Large intestine (tissue), 12 donors: ENCODE measurements at places on chromosomes 6 and 20. TPM values are rescaled to one million over a fixed set of nuclear protein-coding genes. Genes with fewer than 3 reads are reported as not detected.

Gene GHRH
- 0.79 TPM for polyA plus RNA-seq

Gene HSPA1B
- polyA plus RNA-seq, result 241 TPM

Gene ZBP1
- polyA plus RNA-seq, result 0.40 TPM

Gene MYMX
- polyA plus RNA-seq, result 0.13 TPM

DNA sequence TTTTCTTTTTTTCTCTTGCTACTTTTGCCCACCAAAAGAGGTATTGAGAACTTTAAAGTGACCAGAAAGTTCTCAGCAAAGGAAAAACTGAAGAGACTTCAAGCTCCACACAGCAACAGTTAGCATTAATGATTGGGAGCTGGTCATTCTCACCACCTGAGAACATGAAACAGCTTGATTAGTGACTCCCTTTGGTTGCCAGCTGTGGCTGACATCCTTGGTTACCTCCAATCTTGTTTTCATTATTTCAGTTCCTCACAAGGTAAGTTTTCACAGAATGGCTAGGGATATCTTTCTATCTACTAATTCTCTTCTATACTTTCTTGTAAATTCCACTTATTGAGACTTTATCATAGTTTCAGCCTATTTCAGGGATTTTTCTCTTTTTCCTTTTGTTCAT is 427.9 kb downstream of the QKI start:
- DNase-seq, result no peak

GRCh38 chr20:6075428-6076219 is 21.8 kb upstream of the LRRN4 start:
- peak; percentile 90 for DNase-seq

GRCh38 chr6:169266746-169267591 is 13.3 kb upstream of the THBS2 start:
- no peak for DNase-seq

DNA sequence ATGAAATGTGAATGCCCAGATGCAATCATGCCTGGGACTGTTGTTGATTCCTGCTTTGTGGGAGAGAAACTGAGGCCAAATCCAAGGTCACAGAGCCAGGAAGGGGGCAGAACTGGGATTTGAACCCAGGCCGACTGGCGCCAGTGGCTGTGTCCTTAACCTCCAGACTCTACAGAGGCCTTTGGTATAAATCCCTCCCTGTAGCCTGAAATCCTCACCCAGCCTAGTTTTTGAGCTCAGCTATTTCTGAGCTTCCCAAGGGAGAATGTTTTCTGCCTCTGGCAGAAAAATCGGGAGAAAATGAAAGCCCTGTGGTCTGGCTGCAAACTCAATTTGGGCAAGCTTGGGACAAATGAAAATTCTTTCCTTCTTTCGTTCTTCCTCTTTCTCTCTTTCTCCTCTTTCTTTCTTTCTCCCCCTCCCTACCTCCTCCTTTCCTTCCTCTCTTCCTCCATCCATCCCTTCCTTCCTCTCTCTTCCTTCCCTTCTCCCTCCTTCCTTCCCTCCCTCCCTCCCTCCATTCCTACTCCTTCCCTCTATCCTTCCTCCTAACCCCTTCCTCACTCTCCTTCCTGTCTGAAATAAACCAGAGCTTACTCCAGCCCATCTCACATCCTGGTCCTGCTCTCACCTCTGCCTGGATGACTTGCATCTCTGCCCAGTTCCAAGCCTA is 34.9 kb downstream of the SNAI1 start:
- DNase-seq, result no peak

DNA sequence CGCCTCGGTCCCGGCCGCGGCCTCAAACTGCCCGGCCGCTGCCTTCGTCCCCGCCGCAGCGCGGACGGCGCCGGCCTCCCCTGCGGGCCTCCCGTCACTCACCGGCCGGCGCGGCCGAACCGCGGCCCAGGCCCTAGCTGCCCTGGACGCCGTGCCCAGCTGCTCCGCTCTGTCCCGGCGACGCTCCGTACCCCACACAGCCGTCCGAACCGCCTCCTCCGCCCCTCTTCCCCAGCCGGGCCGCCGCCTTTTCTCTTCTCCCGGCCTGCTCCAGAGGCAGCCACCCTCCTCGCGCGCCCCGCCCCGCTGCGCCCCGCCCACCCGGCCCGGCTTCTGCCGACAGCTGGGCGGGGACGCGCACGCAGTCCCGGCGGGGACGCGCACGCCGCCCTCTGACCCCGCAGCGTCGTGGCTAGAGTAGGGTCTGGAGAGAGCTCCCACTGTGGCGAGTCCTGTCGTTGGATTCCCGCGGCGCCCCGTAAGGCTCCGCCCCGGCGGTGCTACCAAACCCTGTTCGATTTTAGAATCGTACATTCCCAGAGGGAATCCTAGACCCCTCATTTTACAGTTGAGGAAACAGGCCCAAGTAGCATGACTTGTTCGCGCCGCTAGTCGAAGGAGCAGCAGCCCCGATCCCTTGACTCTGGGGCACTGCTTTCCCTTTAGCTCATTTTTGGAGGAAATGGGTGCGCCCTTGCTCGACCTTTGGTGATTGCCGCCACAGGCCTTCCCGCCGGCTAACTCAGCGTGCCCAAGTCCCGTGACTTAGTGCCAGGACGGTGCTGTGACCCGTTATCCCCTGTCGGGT is at the start of gene FBXO30:
Gene FBXO30 (minus strand): TSS at position 295 of the 808 bp plus-strand sequence. CDS start 8,390 bp downstream, outside the sequence.
- peak; percentile 91 for DNase-seq

GRCh38 chr6:105375797-105376196 is 27.1 kb downstream of the PREP start:
- DNase-seq, result no peak

GRCh38 chr6:15892369-15892768 is 229.5 kb upstream of the DTNBP1 start:
- DNase-seq, result no peak

DNA sequence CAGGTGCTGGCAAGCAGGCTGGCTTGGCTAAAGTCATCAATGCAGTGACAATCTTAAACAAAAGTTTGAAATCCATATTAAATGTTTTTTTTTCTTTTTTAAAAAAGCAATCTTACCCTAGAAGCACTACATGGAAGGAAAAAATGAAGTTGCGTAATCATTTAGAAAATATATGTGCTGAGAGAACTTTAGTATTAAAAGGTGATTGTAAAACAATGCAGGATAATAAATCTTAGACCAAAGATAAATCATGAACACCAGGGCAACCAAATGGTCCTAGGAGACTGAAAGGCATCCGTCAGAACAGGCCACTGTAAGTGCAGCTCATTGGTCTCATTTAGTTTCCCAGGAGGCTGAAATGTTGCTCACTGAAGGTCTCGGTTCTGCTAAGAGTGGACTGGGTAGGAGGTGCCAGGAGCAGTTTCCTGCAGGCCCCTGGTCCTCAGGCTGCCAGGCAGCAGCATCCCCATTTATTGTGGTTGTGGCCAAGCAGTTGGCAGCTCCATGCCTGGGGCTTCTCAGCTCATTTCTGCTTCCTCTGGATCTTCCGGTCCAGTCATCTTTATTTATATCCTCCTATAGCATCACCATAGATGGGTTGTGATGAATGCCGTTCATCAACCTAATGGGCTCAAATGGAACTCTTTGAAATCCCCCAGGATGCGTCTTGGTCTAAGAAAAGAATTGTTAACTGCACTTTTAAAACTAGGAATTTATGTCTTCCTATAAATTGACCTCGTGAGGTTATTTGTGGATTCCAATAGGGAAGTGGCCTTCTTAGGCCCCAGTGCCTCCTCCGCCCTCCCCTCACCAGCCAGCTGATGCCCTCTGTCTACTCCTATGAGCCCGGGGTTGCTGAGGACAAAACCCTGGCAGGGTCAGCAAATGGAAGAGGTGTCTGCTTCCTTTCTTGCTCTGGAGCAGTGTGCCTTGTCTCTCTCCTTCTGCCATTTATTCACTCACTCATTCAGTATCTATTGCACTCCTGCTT is 269.0 kb downstream of the UST start:
- DNase-seq, result no peak

- no peak for DNase-seq
These were observed 186.7 kb downstream of the NKAIN2 start for GRCh38 chr6:123990376-123990775.
